ENCODE measurements at places on chromosomes 5 and 9. TPM values are rescaled to one million over a fixed set of nuclear protein-coding genes. Genes with fewer than 3 reads are reported as not detected.

The KIF4B gene
- 0.54 TPM for total RNA-seq

The RAD50 gene
- total RNA-seq, result 20.0 TPM

The ACTL7B gene
- total RNA-seq, result not detected

The EQTN gene
- total RNA-seq, result not detected

The TSLP gene
- total RNA-seq, result 1.5 TPM

GRCh38 chr9:15243081-15243480, 63.9 kb downstream of the TTC39B start:
- H3K27me3 ChIP-seq, result no peaks in the 10 kb centered on the region
- no peaks in the 10 kb centered on the region for H3K36me3 ChIP-seq
- H3K27ac ChIP-seq, result no peak overlapping the region
- DNase-seq, result no peak
- no peaks in the 10 kb centered on the region for H3K4me1 ChIP-seq

- no peak overlapping the region for H3K4me3 ChIP-seq
- H3K27ac ChIP-seq, result no peak overlapping the region
- H3K4me1 ChIP-seq, result no peaks in the 10 kb centered on the region
- H3K36me3 ChIP-seq, result no peaks in the 10 kb centered on the region
Measured at GRCh38 chr9:126690431-126691051, 76.8 kb downstream of the LMX1B start.

DNA sequence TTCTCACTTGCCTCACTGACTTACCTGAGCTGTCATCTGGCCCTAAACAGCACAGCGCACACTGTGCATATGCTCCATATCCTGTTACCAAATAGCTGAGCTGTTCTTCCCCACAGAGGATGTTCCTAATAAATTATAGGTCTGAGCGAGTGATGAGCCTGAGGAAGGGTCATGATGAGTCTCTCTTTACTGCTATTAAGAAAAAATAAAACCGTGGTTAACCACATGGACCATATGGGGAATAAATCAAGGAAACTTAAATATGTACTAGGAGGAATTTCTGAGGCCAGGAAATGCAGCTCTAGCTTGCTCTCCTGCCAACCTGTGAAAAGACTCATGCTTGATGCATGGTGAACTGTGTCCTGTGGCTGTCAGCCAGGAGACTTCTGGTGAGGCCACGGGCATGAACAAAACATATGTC, 424.8 kb upstream of the DMAC1 start:
- H3K4me1 ChIP-seq, result peaks cover 19% of the 10 kb centered on the region
- H3K4me3 ChIP-seq, result no peak overlapping the region
- H3K27me3 ChIP-seq, result peaks cover 2% of the 10 kb centered on the region
- H3K36me3 ChIP-seq, result no peaks in the 10 kb centered on the region

DNA sequence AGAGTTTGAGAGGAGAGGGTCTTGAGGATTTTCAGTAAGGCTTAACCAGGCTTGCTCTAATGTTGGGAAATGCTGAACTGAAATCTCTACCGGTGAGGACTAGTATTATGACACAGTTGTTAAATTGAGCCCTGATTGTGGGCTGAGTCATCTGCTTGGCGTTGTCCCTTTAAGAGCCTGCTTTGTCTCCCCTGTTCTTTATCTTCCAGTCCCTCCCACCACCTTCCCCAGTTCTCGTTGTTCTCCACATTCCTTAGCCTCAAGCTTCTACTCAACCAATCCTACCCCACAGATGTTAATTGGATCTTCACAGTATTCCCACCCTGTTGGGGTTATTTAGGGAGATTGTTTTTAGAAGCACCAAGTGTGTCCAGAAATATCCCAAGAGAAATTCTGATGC, 57.6 kb downstream of the ANKRD55 start:
- no peaks in the 10 kb centered on the region for H3K36me3 ChIP-seq
- H3K27me3 ChIP-seq, result no peaks in the 10 kb centered on the region
- H3K4me1 ChIP-seq, result peaks cover 3% of the 10 kb centered on the region
- H3K27ac ChIP-seq, result no peak overlapping the region
- no peak overlapping the region for H3K4me3 ChIP-seq

DNA sequence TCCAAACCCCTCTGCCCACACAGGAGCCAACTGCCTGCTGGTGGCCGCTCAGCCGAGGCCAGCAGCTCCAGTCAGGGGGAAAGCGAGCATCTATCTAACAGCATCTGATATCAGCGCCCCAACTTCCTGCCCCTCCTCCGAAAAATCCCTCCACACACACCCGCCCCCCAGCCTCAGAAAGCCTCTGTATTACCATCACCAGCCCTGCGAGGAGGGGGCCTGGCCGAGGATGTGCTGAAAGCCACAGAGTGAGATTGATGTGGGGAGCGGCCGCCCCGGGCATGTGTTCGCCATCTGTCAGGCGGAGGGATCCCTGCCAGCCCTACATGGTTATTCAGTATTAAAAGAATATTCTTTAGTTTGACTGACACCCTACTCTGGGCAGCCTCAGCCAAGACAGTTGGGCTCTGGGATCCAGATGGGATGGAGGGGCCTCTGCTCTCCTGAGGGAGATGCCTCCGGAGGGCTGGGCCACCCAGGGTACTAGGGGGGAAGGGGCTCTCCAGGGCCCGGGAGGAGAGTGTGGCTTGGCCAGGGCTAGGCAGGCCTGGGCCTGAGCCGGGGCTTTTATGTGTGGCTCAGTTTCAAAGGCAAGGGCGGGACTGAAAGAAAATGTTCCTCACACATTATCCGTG, 98.0 kb downstream of the HSD17B3 start:
- no peak overlapping the region for H3K27ac ChIP-seq
- peaks cover 19% of the 10 kb centered on the region for H3K4me1 ChIP-seq
- peaks cover 17% of the 10 kb centered on the region for H3K36me3 ChIP-seq
- DNase-seq, result no peak

GRCh38 chr9:80874276-80874675, 815.1 kb downstream of the TLE1 start:
- no peaks in the 10 kb centered on the region for H3K36me3 ChIP-seq
- DNase-seq, result no peak
- no peak overlapping the region for H3K4me3 ChIP-seq
- H3K4me1 ChIP-seq, result no peaks in the 10 kb centered on the region
- H3K27me3 ChIP-seq, result no peaks in the 10 kb centered on the region

- DNase-seq, result no peak
- no peak overlapping the region for H3K27ac ChIP-seq
- no peaks in the 10 kb centered on the region for H3K36me3 ChIP-seq
- no peaks in the 10 kb centered on the region for H3K4me1 ChIP-seq
- H3K27me3 ChIP-seq, result no peaks in the 10 kb centered on the region
- no peak overlapping the region for H3K4me3 ChIP-seq
Measured at GRCh38 chr5:158544388-158545339, 555.1 kb downstream of the EBF1 start.

- H3K27me3 ChIP-seq, result no peaks in the 10 kb centered on the region
- no peaks in the 10 kb centered on the region for H3K36me3 ChIP-seq
- H3K27ac ChIP-seq, result no peak overlapping the region
- no peaks in the 10 kb centered on the region for H3K4me1 ChIP-seq
- DNase-seq, result no peak
Measured at GRCh38 chr9:4506490-4506889, 16.2 kb downstream of the SLC1A1 start.

DNA sequence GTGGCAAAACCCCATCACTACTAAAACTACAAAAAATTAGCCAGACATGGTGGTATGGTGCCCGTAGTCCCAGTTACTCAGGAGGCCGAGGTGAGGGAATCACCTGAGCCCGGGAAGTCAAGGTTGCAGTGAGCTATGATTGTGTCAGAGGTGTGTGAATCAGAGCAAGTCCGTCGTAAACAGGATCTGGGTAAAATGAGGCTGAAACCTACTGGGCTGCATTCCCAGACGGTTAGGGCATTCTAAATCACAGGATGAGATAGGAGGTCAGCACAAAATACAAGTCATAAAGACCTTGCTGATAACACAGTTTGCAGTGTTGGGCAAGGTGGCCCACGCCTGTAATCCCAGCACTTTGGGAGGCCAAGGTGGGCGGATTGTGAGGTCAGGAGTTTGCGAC, 1.9 kb upstream of the CLTB start:
- H3K4me1 ChIP-seq, result peaks cover 4% of the 10 kb centered on the region
- DNase-seq, result no peak
- H3K27me3 ChIP-seq, result peaks cover 11% of the 10 kb centered on the region
- H3K36me3 ChIP-seq, result no peaks in the 10 kb centered on the region

DNA sequence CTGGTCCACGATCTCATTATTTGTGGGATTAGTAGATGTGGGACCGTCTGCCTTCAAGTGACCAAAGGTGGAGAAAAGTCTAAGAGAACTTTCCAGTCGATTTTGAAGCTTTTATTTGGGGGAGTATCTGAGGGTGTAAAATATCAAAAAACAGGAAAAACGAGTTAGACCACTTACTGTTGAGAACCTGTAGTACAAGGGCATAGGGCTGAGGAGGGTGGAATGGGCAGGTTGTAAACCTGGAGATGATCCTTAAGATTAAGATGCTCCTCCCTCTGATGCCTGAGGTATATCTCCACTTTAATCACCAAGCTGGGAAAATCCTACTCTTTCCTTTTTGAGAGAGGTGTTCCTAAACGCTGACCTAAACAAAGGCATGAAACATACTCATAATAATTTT, 32.0 kb upstream of the GTF2H2C start:
- H3K4me3 ChIP-seq, result no peak overlapping the region
- H3K27ac ChIP-seq, result no peak overlapping the region
- peaks cover 4% of the 10 kb centered on the region for H3K27me3 ChIP-seq
- no peaks in the 10 kb centered on the region for H3K36me3 ChIP-seq

DNA sequence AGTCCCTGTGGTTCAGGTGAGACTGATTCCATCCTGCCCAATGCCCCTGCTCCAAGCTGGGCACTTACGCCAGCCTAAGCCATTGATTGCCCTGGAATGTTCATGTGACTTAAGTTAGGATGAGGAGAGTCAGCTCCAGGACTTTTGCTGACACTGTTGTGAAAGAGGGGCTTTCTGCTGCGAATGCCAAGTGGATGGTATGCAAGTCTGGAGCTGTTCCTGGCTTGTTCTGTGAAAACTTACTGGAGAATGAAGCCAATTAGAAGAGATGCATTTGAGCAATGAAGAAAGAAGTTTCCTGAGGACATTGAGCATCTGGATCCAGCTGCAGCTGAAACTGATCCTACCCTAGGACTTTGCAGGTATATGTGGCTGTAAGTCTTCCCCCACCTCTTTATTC, 61.2 kb upstream of the ZFR start:
- no peak overlapping the region for H3K27ac ChIP-seq
- H3K27me3 ChIP-seq, result peaks cover 3% of the 10 kb centered on the region
- no peak for DNase-seq
- H3K36me3 ChIP-seq, result no peaks in the 10 kb centered on the region
- peaks cover 27% of the 10 kb centered on the region for H3K4me1 ChIP-seq

DNA sequence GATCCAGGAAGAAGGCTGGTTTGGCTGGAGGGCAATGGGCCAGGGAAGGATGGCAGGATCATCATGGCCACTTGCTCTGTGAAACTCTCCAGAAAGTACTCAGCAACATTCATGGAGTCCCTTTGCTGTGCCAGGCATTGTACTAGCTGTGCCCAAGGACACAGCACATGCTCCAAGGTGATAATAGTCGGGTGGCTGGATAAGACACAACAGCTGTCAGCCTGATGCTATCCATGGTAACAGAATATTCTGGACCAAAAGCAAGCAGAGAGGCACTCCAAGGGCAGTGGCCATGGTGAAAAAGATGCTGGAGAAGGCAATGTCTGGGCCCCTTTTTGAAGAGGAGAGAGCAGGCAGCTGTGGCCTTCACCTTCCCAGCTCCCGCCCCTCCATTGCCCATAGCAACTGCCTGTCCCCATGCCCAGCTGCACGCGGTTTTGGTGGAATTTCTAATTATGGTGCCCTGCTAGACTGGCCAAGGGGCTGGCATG, 113.8 kb upstream of the CPEB4 start:
- no peaks in the 10 kb centered on the region for H3K36me3 ChIP-seq
- no peak overlapping the region for H3K4me3 ChIP-seq
- DNase-seq, result no peak
- H3K4me1 ChIP-seq, result peaks cover 20% of the 10 kb centered on the region
- H3K27me3 ChIP-seq, result peaks cover 3% of the 10 kb centered on the region
- H3K27ac ChIP-seq, result no peak overlapping the region

DNA sequence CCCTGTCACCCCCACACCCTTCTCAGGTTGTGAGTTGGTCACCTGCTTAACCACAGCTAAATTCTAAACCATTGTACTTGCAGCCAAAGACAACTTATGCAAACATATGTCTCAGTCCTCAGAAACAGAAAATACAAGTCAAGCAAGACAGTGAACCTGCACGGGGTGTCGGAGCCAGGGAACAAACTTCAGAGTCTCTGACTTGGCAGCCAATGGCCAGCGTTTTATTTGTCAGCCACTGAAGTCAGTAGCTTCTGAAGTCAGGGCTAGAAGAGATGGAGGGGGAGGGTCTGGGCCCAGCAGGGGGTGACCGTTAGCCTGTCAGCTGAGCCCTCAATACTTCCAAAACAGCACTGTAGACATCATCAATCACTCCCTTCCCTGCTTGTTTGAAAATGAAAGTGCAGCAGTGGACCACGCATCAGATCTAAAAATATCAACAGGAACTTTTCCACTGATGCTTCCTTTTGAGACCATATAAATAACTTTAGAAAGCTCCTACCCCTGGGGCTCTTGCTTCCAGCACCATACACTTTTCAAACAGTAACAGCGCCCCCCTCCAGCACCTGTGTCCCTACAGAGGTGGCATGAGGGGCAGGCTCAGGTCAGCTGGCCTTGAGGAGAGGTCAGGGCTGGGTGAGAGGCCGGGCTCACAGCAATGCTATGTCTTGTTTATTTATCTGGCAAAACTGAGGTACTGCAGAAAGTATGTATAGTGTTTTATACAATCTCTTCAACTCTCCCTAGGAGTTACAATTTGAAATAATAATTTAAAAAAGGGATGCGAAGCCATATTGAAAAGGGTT, 142.5 kb downstream of the ACER2 start:
- no peak for DNase-seq
- peaks cover 9% of the 10 kb centered on the region for H3K4me1 ChIP-seq
- no peak overlapping the region for H3K4me3 ChIP-seq
- no peaks in the 10 kb centered on the region for H3K27me3 ChIP-seq
- no peaks in the 10 kb centered on the region for H3K36me3 ChIP-seq

GRCh38 chr9:14051419-14051818, 262.5 kb downstream of the NFIB start:
- H3K4me1 ChIP-seq, result peaks cover 21% of the 10 kb centered on the region
- no peak for DNase-seq
- H3K4me3 ChIP-seq, result no peak overlapping the region
- no peak overlapping the region for H3K27ac ChIP-seq
- no peaks in the 10 kb centered on the region for H3K36me3 ChIP-seq
